SJCRH30 (cell line): ENCODE measurements at places on chromosomes 1 and 21.
A peak's percentile ranks its signal among the peaks of the same experiment; 100 is the strongest.

DNA sequence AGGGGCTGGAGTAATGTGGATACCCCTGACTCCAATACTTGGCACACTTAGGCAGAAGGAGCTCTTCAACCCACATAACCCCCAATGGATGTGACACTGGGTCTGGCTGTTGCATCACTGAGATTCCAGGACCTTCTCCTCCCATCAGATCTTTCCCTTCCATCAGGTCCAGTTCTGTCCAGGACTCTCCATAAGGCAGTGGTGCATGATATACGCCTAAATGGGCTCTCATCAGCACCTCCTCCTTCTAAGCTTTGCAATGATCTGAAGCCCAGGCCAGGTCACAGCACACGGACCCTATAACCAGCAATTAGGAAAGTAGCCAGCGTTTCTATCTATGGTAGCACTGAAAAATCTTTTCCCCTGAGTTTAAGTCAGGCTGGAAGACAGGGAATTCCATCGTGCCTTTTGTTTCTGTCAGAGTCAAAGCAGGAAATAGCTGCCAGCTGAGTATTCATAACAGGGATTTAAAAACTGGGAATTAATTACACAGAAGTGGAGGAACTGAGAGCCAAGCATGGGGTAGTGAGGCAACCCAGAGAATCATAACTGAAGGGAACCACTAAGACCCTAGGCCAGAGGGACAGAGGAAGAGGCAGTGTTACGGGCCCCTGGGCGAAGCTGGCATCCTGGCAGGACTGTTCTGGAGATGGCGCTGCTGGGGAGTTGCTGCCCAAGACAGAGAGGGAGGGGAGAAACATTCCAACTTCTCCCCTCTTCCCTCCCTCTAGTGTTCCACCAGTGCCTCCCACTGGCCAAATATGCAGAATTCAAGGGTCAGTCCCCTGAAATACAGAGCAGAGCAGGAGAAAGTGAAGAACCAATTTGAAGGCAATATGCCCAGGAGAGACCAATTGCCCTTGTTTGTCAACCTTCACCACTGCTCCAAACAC, 37.5 kb upstream of the HOOK1 start:
- H3K27me3 ChIP-seq = no peaks in the 10 kb centered on the region
- no peak for DNase-seq
- no peak overlapping the region for H3K4me3 ChIP-seq
- H3K36me3 ChIP-seq = no peaks in the 10 kb centered on the region

- no peaks in the 10 kb centered on the region for H3K27me3 ChIP-seq
- no peak for DNase-seq
- no peak overlapping the region for H3K27ac ChIP-seq
- H3K36me3 ChIP-seq = no peaks in the 10 kb centered on the region
These were observed 172.2 kb downstream of the HHIPL2 start for GRCh38 chr1:222375701-222376100.

DNA sequence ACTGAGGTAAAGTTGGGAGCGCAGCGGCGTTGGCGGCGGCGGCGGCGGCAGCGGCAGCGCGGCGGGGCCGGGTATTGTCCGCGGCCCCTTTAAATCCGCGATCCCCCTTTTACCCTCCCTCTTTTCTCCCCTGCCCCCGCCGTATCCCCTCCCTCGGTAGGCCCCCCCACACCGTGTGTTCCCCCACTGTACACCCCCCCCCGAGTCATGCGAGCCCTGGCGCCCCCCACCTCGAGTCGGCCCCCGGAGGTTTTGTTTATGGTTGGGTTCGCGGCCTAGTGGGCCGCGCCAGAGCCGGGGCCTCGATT, 169 bp downstream of the UBAP2L start:
- peak overlapping the region; percentile 97 for H3K27ac ChIP-seq
- H3K27me3 ChIP-seq = no peaks in the 10 kb centered on the region
- DNase-seq = no peak
- H3K36me3 ChIP-seq = peaks cover 30% of the 10 kb centered on the region
- peak overlapping the region; percentile 98 for H3K4me3 ChIP-seq
- peaks cover 3% of the 10 kb centered on the region; the same call in 1 of the 2 replicates for H3K4me1 ChIP-seq

- H3K4me3 ChIP-seq = no peak overlapping the region
- no peaks in the 10 kb centered on the region for H3K27me3 ChIP-seq
- H3K27ac ChIP-seq = no peak overlapping the region
- no peak for DNase-seq
- H3K4me1 ChIP-seq = no peaks in the 10 kb centered on the region
- H3K36me3 ChIP-seq = no peaks in the 10 kb centered on the region
These were observed 329.3 kb upstream of the PROX1 start for GRCh38 chr1:213658457-213658856.

DNA sequence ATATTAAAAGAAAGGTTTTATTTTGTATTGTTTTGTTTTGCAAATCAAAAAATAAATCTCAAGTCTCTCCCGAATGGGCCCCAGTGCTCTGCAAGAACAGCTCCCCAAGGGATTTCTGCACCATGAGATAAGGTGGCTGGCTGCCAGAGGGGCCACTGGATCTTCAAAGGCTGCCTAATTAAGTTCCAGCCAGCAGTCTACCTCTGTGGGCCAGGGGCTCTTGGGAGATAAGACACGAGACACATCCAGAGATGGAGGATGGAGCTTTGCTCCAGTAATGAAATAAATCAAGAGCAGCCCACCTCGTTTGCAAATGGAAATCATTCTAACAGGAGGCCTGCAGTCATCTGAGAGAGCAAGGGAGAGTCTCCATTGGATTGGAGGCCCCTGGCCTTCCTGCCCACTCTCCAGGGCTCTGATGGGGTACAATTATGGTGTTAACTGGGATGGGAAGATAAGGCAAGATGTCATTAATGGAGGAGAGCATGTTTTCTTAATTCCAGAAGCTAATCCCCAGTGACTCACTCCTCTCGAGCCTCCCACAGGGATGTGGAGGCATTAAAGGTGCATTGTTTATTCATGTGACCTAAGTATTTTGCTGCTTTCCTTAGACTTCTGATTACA, 155.2 kb upstream of the KAZN start:
- H3K27ac ChIP-seq = no peak overlapping the region
- H3K4me1 ChIP-seq = no peaks in the 10 kb centered on the region
- no peaks in the 10 kb centered on the region for H3K27me3 ChIP-seq
- H3K4me3 ChIP-seq = no peak overlapping the region
- DNase-seq = no peak
- H3K36me3 ChIP-seq = no peaks in the 10 kb centered on the region

DNA sequence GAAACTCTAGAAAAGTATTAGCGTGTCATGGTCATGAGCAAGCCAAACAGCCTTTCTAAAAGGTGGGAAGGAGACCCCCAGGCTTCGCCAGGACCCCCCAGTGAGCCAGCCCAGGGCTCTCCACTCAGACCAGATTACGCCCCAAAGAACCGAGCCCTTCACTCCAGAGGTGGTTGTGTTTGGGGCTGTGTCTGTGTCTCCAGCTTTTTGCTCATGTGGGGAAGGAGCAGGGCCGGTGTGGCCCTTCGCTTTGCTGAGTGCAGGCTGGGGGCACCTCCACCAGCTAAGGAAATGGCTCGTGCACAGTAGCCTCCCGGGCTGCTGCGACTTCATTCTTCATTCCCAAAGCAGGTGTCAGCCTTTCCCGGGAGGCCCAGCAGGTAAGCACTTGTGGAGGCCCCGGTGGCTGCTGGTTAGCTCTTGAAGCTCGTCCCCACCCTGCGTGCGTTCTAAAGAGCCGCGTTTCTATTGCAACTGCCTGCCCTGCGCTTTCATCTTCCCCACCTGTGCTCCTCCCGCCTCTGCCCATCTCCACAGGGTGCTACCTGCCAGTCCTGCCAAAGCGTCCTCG, 531 bp downstream of the TSPEAR start:
- no peaks in the 10 kb centered on the region for H3K36me3 ChIP-seq
- 0 out of 2 replicates have a peak, but pooled peaks cover 7% of the 10 kb centered on the region for H3K27me3 ChIP-seq
- no peak overlapping the region for H3K27ac ChIP-seq
- no peak overlapping the region for H3K4me3 ChIP-seq
- DNase-seq = no peak

DNA sequence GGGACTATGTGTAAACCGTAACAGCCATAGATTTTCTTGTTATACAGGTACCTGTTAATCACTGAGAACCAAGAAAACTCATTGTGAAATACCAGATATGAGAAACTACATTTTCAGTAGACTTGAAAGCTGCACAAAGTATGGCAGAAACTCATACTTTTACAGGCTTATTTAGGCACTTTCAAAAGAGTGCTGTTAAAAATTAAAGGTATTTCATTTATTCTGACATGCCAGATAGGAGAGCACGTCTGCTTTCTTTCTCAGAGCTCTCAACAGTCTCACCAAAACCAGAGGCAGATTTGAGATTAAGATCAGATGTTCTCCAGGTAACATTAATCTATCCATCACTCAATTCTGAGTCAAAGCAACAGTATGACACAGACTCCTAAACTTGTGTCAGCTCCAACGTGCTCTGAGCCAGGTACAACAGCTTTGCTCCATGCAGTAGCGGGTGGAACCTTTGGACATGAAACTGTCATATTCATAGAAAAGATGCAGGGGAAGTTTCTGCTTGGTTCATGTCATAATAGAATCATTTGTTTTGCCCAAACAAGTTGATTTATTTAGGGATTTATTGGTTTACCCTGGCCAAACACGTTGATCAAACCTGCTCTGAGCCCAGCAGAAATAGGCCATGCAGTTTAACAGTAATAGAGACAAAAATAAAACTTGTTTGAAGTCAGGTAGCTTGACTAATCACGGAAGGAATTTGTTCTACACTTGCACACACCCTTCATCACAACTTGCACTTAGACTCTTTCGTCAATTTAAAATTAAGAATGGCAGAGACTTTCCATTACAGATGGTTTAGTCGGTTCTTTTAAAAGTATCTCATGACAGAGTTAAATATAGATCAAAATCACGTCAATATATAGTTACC, 20.8 kb upstream of the TSNAX start:
- DNase-seq = no peak
- H3K4me3 ChIP-seq = no peak overlapping the region
- peaks cover 3% of the 10 kb centered on the region; the same call in 1 of the 2 replicates for H3K4me1 ChIP-seq
- H3K36me3 ChIP-seq = no peaks in the 10 kb centered on the region

GRCh38 chr1:182990413-182991144, 32.6 kb upstream of the LAMC1 start:
- H3K36me3 ChIP-seq = no peaks in the 10 kb centered on the region
- H3K27me3 ChIP-seq = no peaks in the 10 kb centered on the region
- no peak overlapping the region for H3K27ac ChIP-seq
- H3K4me1 ChIP-seq = no peaks in the 10 kb centered on the region

DNA sequence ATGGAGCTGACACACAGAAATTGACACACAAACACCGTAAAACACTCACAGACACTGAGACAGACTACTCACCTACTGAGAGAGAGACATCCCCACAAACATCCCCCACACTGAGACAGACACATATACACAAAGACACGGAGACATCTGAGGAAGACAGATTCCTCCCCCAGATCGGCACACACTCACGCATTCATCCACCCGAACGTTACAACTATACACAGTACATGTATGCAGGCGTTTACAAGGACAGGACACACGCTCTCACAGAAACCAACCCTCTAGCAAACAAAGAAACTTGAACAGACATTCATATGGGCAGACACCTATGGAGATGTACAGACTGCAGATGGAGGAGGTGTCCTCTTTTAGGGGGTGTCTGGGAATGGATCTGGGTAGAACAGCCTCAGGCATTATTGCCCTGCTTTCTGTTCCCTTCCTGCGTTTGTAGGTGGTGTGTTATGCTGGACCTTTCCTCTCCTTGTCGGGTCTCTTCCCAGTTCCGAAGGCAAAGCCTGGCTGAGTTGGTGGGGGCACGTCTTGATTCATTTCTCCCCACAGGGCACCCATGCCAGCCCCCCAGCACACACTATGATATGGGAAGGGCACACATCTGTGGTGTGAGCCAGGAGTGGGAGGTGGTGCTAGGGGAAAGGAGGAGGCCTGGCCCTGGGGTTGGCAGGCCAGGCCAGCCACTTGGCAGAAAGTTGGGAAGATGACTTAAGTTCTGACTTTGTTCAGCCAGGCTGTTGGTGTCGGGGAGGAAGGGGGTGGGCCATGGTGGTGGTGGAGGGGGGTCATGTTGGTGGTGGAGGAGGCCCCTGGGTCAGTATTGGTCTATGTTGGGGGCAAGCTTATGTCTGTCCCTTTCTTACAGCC, 1.5 kb downstream of the KIRREL1 start:
- no peaks in the 10 kb centered on the region for H3K27me3 ChIP-seq
- H3K4me1 ChIP-seq = peaks cover 8% of the 10 kb centered on the region
- peaks cover 2% of the 10 kb centered on the region; the same call in 1 of the 2 replicates for H3K36me3 ChIP-seq
- DNase-seq = no peak
- no peak overlapping the region for H3K27ac ChIP-seq
- peak overlapping the region; percentile 97 for H3K4me3 ChIP-seq

DNA sequence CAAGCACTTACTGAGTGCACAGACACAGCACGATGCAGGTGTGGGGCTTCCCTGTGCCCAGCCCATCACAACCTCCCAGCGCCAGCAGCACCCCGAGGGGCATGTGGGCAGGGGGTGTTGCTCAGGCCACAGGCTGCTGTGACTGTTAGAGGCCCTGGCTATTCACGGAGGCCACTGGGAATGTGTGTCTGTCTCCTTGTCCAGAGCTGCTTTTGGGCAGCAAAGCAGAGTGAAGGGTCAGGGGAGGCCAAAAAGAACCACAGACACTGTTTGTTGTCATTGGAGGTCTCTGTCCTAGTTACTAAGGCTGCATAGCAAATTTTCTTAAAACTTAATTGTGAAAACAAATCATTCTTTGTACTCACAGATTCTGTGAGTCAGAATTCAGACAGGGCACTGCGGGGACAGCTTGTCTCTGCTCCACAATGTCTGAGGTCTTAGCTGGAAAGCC, 49.6 kb downstream of the TNFRSF8 start:
- H3K4me1 ChIP-seq = no peaks in the 10 kb centered on the region
- no peak for DNase-seq
- H3K4me3 ChIP-seq = no peak overlapping the region

- no peaks in the 10 kb centered on the region for H3K36me3 ChIP-seq
- peaks cover 56% of the 10 kb centered on the region for H3K4me1 ChIP-seq
- peak overlapping the region; percentile 65 for H3K27ac ChIP-seq
- peaks cover 20% of the 10 kb centered on the region for H3K27me3 ChIP-seq
- DNase-seq = peak; percentile 87
These were observed 5.9 kb downstream of the BLACAT1 start for GRCh38 chr1:205449750-205450443.

DNA sequence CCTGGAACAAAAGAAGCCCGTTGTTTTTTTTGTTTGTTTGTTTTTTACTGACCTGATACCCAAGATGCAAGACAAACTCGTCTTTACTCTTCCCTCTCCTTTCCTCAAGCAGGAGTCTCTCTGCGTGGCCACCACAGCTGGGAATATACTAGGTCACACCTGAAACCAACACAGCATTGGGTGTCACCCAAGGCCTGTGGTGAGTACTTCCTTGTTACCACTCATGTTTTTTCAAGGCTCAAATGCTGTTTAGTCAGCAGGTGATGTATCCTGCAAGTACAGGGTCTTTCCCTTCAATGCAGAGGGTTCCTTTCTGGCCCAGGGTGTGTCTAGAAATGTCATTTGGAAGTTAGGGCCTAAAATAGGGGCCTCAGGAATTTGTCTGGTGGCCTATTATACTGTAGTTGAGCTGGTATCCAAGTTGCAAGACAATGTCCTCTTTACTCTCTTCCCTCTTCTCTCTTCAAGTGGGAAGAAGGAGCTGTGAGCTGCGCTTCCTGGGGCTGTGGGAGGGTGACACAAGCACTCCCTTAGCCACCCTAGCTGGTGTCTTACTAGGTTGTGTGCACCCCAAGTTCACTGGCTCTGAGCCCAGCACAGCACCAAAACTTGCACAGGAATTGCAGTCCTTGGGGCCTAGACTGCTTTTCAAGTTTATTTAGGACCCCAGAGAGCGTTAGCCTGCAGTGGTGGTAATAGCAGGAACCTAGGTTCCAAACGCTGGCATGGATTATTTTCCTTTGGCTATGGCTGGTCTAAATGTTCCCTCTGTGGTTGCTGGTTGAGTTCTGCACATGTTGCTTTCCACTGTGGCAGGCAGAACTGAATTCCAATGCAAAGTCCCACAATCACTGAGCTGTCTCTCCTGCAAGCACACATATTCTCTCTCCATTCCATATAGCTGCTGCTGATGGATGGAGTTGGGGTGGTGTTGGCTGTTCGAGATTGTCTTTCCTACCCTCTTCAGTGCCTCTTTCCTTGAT, 91.4 kb upstream of the LYPLAL1 start:
- H3K4me1 ChIP-seq = no peaks in the 10 kb centered on the region
- DNase-seq = no peak
- no peaks in the 10 kb centered on the region for H3K36me3 ChIP-seq
- H3K4me3 ChIP-seq = no peak overlapping the region
